ENCODE measurements at places on chromosomes 5 and 9.

DNA sequence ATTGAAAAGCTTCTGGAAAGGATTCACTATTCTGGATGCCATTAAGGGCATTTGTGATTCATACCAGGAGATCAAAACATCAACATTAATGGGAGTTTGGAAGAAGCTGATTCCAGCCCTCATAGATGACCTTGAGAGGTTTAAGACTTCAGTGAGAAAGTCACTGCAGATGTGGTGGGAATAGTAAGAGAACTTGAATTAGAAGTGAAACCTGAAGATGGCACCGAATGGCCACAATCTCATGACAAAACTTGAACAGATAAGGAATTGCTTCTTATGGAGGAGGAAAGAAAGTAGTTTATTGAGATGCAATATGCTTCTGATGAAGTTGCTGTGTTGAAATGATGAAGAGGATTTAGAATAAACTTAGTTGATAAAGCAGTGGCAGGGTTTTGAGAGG lies 254.6 kb upstream of the SLC24A2 start:
- DNase-seq, result no peak

GRCh38 chr9:125296843-125297372 lies 35.3 kb downstream of the GAPVD1 start:
- DNase-seq, result no peak

GRCh38 chr5:142215915-142216681 lies 107.5 kb downstream of the NDFIP1 start:
- DNase-seq, result peak; percentile 99

GRCh38 chr5:66884564-66885243 lies 288.5 kb downstream of the MAST4 start:
- no peak for DNase-seq

- no peak for DNase-seq
These were observed 18.1 kb downstream of the TCF7 start for GRCh38 chr5:134132372-134133187.

DNA sequence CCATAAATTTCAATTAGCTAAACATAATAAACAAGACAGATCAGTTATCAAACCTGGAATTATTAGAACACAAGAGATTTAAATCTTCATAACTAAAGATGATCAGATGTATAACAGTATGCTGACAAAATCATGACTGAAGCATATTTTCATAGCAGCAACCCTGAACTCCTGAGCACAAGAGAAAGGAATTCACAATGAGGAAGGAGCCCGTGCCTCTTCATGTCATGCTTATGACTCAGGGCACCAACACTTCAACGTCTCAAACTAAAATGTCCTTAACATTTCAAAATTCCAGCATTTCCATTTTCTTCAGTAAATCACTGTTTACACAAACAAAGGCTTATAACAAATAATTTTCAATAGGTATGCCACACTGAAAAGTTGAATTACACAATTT lies 6.7 kb downstream of the AP3B1 start:
- peak; percentile 92 for DNase-seq

DNA sequence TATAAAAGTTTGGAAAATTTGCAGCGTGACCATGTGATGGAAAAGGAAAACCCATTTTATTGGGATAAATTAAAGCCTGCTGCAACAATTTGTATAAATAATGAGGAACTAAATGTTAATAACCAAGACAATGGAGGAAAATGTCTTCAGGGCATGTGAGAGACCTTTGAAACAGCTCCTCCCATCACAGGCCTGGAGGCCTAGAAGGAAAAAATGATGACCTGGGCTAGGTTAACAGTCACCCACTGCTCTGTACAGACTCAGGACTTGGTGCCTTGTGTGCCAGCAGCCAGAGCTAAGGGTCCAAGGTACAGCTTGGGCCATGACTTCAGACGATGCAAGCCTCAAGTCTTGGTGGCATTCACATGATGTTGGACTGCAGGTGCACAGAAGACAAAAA lies 22.0 kb upstream of the UGT3A1 start:
- DNase-seq, result no peak

- peak; percentile 43 for DNase-seq
These were observed 80.6 kb downstream of the FBXO4 start for GRCh38 chr5:42005561-42006153.

GRCh38 chr5:53464722-53465121 lies 15.7 kb upstream of the FST start:
- no peak for DNase-seq

- DNase-seq, result no peak
These were observed 19.0 kb downstream of the ANXA2R start for GRCh38 chr5:43021151-43021550.

DNA sequence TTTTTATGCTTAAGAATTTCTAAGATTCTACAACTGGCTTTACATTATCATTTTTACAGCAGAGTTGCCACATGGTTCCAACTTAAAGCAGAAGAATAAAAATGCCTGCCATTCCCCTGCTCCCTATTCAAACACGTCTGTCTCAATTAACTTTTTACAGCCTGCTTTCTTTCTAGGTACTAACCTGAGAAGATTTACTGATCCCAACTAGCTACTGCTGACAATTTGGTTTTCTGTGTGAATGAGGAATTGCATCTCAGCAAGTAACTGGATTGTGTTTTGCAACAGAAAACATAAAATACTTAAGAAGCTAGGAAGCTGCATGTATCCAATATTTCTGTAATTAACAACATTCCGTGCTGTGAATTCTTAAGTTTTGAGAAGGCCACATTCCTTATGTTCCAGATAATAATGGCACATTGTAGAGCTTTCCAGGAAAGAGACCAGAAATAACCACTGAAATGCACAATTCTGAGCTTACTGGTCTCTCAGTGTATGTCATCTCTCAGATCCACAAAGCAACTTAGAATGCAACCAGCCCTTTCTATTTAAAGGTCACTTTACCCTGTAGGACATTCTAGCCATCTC lies 306.8 kb upstream of the NMUR2 start:
- DNase-seq, result no peak

GRCh38 chr9:136644593-136645351 lies 17.9 kb upstream of the EGFL7 start:
- DNase-seq, result peak; percentile 46

- DNase-seq, result no peak
These were observed 26.2 kb downstream of the IRF1 start for GRCh38 chr5:132464156-132464939.

DNA sequence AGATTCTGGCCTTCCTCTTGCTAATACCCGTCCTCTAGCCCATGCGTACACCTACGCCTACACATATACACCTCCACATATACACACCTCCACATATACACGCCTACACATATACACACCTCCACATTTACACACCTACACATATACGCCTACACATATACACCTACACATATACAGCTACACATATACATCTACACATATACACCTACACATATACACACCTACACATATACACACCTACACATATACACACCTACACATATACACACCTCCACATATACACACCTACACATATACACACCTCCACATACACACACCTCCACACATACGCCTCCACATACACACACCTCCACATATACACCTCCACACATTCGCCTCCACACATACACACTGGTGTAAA lies 27.2 kb downstream of the AK3 start:
- no peak for DNase-seq

- DNase-seq, result no peak
These were observed 16.5 kb upstream of the SLC2A8 start for GRCh38 chr9:127380479-127380878.

GRCh38 chr9:91427873-91428272 lies 4.2 kb upstream of the NFIL3 start:
- DNase-seq, result peak; percentile 58

DNA sequence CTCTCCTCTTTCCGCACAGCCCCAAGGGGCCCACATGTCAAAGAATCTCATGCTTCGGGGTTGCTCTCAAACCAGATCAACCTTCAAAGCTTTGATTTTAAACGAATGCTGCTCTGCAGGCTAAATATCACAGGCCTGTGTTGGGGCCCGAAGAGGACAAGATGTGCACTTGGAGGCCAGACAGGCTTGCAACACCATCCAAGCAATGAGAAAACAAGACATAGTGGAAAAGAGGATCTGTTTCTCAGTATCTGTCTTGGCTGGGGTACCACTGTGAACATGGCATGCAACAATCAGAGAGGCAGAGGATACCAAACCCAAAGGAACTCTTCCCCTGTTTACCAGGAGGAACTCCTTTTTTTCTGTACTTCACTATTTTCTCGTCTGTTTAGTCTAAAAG lies 321.8 kb downstream of the SLIT3 start:
- DNase-seq, result no peak

DNA sequence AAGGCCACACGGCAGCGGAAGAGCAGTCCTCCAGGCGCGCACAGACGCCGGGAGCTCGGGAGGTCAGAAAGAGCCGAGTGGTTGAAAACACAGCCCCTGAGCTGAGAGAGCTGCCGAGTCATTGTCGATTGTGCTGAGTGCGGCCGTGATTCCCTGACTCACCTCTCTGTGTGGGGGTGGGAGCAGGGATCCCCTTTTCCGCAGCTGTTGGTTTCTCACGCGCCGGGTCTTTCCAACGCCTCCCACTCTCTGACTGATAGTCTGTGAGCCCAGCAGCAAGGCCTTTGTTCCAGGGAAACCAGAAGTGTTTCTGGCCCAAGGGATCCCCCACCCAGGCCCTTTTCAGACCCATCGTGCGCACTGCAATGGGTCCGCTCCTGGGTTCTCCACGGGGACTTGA lies 97.3 kb downstream of the MRPL36 start:
- DNase-seq, result no peak

DNA sequence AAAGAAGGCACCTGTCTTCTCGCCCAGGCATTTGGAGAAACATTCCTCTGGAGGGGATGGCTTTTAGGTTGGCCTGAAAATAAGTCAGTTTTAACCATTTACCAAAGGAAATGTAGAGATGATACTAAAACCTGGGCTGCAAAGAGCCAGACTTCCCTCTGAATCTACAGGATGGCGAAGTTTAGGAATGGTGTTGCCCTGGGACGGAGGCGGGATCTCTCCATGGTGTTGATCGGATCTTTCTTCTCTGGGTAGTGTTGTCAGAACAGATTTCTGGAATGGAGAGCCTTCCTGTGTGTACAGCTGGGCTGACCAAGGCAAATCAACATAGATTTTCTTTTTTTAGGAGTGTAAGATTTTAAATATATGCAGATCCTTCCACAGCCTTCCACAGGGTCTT lies 159.2 kb downstream of the PDZD2 start:
- no peak for DNase-seq

GRCh38 chr5:9284781-9285307 lies 261.0 kb downstream of the SEMA5A start:
- no peak for DNase-seq

DNA sequence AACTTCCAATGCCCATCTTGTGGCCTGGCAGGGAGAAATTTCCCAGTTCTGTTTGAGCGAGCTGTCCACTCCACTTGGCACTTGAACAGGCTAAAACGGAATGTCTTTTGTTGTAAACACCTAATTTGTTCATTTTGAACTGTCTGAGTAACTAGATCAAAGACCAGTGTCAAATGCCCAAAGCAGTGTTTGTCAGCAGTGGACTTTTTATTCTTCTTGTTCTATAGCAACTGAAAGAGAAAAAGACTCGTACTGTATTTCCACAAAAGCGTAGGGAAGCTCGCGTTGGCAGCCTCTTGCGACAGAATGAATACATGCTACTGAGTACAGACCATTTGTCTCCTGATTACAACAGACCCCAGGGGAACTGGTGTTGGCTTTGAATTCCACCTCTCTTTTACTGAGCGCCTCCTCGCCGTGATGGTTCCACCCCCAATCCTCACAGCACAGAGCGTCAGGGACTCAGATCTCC lies 601.8 kb upstream of the ZNF608 start:
- DNase-seq, result no peak
